Airway epithelial cell (primary cell): ENCODE measurements at places on chromosomes 11 and 22. TPM values are rescaled to one million over a fixed set of nuclear protein-coding genes. Genes with fewer than 3 reads are reported as not detected.

SYCE3 gene
- total RNA-seq = 1.1 TPM in 1 of 2 replicates, not detected in the other

RNF121 gene
- 25.0 and 25.3 TPM in 2 replicates for total RNA-seq

POLD3 gene
- total RNA-seq = 8.5 and 9.5 TPM in 2 replicates

PGA5 gene
- not detected in 2 replicates for total RNA-seq

PRR33 gene
- not detected in 2 replicates for total RNA-seq

DGAT2 gene
- 14.7 and 19.0 TPM in 2 replicates for total RNA-seq

KCNK4 gene
- not detected in 2 replicates for total RNA-seq

TMEM191C gene
- 1.5 and 3.8 TPM in 2 replicates for total RNA-seq

OR56A4 gene
- total RNA-seq = not detected in 2 replicates

NXPE4 gene
- total RNA-seq = not detected in 2 replicates

SLC22A8 gene
- not detected in 2 replicates for total RNA-seq

APOL5 gene
- not detected in 2 replicates for total RNA-seq

GGTLC2 gene
- total RNA-seq = not detected in 2 replicates
